ENCODE measurements at places on chromosomes 3 and 15. TPM values are rescaled to one million over a fixed set of nuclear protein-coding genes. Genes with fewer than 3 reads are reported as not detected.

Gene ROBO2
- total RNA-seq = 0.20 TPM

Gene ANKRD63
- total RNA-seq = not detected

Gene DNAH12
- 0.20 TPM for total RNA-seq

Gene CD86
- total RNA-seq = 1.4 TPM

Gene GOLGA6A
- total RNA-seq = 1.6 TPM

DNA sequence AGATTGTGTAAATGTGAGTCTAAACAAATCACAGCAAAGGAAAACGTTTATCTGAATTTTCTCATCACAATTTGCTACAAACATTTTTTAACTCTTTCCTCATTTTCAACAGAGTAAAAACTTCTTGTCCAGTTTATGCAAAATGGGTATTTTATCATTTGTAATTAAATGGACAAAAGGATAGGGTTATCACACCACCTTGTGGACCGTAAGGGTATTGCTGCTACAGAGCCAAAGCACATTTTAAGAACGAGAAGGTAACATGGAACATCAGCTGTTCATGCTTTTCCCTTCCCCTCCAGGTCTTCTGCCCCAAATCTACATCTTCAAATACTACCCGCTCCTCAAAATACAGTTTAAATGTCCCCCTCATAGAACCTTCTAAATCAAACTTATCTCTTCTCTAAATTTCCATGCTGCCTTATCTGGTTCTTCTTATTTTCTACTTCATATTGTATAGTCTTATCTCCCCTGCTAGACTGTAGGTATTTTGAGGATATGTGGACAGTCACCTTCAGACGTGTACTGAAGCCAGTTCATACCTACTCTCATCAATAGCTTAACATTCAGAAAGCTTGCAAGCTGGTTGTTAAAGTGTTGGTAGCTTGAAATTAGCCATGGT lies 12.8 kb upstream of the SETMAR start:
- no peak for DNase-seq

DNA sequence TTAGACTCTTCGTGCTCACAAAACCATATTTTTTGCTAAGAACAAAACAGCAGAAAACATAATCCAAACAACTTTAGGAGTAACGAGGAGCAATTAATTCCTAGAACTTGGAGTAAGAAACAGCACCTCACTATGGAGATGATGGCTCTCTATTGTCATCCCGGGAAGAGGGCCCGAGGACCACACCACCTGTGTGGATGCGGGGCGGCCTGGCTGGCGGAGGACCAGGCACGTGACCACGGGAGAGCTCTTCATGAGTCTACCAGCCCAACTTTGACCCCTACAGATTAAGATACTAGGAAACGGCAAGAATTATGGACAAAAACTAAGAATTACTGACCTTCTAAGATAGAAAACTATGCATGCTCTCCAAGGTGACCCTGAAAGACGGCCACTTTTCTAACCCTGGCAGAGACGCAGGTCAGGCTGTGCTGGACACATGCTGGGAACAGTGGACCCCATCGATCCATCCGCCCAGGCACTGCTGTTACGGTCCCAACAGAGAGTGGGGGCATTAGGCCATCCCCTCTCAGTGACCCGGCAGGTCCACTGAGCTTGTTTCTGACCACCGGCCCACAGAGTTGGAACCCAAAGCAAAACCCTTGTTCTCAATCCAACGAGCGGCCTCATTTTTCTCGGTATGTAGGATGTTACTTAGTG lies 13.1 kb upstream of the OCA2 start:
- DNase-seq = no peak

GRCh38 chr3:113039546-113039945 lies 48.8 kb downstream of the GTPBP8 start:
- no peak for DNase-seq

GRCh38 chr3:179929091-179929529 lies 107.6 kb downstream of the PEX5L start:
- DNase-seq = no peak

DNA sequence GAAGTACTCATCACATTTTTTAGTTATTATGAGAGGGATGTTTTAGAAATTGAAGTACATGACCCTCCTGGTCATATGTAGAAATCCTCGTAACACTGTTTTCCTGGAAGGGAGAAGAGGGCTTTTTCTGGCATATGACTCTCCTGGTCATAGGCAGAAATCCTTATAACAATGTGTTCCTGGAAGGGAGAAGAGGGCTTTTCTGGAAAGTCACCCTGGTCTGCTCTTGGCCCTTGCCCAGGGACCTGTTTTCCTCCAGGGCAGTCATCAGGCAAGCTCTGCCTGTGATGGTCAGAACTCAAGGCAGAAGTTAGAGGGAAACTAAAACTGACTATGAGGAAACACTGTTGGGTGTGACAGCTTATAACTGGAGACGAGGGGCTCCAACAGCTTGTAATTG lies 27.7 kb downstream of the LAMP3 start:
- DNase-seq = no peak

DNA sequence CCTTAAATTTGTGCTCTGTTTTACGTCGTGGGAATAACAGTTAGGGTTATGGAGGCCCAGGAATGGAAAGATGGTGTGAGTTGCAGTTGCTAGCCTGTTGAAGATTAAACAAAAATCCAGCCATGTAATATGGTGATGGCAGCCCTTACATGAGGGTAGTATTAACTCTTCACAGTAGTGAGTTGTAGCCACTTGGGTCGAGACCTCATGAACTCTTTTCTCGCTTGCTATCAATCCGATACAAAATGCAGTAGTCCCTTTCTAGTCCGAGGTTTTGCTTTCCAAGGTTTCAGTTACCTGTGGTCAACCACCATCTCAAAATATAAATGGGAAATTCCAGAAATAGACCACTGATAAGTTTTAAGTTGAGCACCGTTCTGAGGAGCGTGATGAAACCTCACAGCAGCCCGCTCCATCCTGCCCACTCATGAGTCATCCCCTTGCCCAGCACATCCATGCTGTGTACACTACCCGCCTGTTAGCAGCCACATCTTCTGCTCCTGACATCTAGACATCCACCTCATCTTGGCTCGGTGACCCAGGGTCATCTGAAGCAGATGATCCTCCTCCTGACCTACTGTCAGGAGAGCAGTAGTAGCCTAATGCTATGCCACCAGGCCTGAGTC lies 177.9 kb downstream of the CDIN1 start:
- no peak for DNase-seq

DNA sequence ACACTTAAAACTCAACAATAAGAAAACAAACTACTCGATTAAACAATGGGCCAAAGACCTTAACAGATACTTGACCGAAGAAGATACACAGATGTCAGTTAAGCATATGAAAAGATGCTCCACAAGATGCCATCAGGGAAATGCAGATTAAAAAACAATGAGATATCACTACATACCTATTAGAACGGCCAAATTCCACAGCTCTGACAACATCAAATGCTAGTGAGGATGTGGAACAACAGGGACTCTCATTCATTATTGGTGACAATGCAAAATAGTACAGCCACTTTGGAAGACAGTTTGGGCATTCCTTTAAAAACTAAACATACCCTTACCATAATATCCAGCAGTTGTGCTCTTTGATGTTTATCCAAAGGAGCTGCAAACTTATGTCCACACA lies 59.1 kb upstream of the UBE3A start:
- DNase-seq = no peak

DNA sequence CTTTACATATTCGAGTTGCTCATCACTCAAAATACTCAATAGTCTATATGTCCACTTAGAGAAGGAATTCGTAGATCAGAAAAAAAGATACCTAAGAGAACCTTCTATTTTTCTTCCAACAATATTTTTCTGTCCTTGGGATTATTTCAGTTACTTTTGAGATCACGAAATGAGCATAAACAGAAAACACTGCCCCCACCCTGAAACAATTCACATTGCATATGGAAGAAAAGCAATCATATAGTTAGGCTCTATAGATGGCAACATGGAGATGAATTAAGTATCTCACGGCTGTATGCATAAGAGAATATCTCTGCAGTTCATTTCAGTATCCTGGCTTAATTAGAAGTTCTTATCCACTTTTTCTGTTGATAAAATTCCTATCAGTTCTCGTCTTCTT lies 391.1 kb downstream of the FGF12 start:
- DNase-seq = no peak

DNA sequence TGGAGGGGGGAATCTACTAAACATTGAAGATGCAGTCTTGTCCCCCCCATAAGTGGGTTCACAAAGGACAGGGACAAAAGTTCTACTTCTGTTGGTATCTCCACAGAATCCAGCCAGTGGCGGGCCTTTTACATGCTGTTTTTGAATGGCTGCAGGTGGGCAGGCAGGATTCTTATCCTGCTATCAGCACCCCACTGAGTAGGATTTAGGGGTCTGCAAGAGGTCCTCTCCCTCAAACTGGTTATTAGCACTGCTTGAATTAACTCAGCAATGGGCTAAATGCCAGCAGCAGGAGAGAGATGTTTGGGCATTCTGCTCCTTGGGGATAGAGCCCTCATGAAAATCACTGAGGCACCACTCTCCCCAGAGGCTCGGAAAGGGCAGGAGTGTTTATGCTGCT lies 40.3 kb downstream of the SEMA5B start:
- DNase-seq = no peak

GRCh38 chr15:69604072-69604411 lies 151.4 kb downstream of the RPLP1 start:
- DNase-seq = peak; percentile 50

DNA sequence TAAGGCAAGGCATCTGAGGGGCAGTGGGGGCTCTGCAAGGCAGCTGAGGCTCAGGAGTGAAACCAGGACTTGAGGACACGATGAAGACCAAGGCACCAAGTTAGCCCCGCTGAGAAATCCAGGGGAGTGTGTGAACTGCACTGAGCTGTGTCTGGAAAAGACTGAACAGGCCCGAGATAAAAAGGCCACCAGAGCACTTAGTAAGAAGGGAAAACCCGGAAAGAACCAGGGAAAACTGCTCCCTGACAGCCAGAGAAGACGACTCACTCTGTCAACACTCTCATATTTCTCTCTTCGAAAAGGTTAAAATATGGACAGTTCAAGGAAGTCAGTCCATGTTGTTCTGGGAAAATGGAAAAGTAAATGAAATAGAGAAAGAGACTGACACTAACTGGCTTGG lies 109.0 kb downstream of the SEC22A start:
- DNase-seq = no peak

DNA sequence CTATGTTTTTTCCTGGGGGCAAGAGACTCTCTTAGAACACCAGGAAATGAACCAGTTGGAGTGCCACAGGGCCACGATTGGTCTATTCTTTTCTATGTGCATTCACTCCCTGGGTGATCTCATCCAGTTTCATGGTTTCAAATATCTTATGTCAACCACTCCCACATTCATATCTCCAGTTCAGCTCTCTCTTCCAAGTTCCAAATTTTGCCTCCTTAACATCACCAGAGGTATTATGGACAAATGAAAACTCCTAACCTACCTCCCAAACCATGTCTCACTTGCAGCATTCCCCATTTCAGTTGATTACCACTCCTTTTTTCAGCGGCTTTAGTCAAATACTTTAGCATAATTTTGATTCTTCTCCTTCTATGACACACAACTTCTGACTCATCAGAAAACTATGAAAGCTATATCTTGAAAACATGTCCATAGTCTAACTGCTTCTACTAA lies 203.1 kb upstream of the SEMA6D start:
- DNase-seq = no peak

DNA sequence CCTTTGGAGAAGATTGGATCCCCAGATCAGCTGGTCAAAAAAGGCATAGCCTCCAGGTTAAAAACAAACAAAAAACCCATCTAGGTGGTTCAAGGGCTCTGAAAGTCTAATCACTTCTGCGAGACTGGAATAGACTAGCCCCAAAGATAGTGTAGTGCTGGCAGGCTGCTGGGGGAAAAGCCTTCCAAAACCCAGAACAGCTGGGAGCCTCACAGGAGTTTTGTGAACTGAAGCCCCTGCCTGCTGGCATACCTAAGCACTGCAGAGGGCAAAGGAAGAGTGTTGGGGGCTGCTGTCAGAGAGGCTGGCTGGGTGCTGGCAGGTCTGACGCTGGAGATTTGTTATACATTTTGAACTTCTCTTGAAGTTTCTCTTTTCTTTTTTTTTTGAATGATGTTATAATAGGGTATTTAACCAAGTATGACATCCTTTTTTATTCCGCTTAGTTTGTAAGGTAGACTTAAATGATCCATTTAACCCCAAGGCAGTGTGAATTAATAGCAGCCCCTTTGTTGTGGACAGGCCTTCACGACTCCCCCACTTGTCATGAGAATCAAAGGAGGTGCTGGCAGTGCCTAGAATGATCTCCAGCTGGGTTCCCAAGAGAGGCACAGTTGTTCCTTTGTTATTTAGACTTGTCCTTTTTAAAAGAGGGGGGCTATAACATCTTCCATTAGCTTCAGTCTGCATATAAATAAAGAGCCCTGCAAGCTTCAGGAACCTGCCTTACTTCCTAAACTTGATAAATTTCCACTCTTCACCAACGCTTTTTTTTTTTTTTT lies 53.9 kb downstream of the CRTC3 start:
- DNase-seq = no peak

DNA sequence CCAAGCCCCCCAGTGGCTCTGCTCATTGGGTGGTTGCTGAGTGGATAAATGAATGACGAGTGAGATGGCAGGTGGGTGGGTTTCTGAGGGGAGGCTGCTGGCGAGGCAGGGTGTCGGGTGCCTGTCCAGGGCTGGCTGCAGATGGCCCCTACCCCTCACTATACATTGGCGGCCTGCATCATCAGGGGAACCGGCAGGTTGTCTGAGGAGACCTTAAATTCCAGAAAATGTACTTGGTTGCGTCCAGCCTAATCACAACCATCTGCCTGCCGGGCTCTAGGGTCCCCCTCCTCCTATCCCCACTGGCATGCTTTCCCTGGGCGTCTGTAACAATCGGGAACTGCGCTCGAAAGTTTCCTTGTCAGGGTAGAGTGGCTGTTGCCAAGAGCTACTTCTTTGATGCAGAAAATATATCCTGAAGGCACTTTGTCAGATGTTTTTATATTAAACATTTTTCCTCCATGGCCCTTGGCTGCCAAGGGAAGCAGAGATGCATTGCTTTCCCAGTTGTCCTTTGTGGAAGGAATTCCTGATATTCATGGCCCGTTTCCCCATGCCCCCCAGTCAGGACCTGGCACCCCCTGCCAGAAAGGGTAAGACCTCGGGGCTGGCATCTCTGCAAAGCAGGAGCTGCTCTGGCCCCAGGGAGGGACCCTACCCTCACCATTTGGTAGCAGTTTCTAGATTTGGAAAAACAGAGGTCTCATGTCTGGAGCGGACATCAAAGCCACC lies 22.9 kb downstream of the SMAD6 start:
- DNase-seq = no peak

DNA sequence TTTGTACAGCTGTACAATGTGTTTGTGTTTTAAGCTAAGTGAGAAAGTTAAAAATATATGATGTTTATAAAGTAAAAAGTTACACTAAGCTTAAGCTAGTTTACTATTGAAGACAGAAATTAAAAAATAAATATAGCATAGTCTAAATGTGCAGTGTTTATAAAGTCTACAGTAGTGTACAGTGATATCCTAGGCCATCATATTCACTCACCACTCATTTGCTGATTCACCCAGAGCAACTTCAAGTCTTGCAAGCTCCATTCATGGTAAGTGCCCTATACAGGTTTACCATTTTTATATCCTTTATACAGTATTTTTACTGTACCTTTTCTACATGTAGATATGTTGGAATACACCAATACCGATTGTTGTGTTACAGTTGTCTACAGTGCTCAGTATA lies 553.2 kb upstream of the TBL1XR1 start:
- DNase-seq = no peak

Measured in left lobe of liver (tissue), 2 donors.